Activated T-cell treated with anti-CD3 and anti-CD28 coated beads, Interleukin-2, amount 50 U/mL, for 1 hour (primary cell): ENCODE measurements at places on chromosomes 2 and 18.

- DNase-seq = no peak
Measured at GRCh38 chr18:13482618-13482945, 243.8 kb downstream of the FAM210A start.

GRCh38 chr2:171327043-171327496 lies 106.7 kb downstream of the METTL8 start:
- no peak for DNase-seq

DNA sequence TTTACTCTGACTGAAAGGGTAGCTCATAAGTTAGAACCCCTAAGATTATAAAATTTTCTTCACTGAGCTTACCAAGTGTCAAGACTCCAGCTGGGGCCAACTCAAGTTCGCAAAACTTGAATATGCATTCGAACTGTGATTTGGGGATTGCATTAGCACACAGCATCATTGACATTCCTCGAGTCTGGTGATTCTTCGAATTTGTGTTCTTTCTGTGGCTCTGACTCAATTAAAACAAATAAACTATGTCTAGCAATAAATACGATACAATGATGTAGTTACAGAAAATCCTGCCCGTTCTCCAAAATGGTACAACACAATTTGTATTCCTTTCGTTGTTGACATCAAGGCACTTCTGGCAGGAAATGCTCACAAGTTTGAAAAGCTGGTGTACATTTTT lies 11.1 kb downstream of the CCL20 start:
- DNase-seq = no peak

DNA sequence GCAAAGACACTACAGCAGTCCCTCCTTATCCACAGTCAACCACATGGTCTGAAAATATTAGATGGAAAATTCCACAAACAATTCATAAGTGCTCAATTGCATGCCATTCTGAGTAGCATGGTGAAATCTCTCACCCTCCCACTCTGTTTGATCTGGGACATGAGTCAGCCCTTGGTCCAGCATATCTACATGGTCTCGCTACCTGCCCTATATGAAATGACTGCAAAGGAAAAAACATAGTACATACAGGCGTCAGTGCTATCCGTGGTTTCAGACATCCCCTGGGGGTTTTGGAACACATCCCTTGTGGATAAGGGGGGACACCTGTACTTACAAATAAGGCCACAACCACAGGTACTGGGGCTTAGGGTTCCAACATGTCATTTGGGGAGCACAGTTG lies 73.7 kb downstream of the CABLES1 start:
- no peak for DNase-seq

- no peak for DNase-seq
Measured at GRCh38 chr2:44953499-44953883, 12.0 kb downstream of the SIX3 start.

- DNase-seq = no peak
Measured at GRCh38 chr2:155298001-155298400, 599.5 kb downstream of the KCNJ3 start.

DNA sequence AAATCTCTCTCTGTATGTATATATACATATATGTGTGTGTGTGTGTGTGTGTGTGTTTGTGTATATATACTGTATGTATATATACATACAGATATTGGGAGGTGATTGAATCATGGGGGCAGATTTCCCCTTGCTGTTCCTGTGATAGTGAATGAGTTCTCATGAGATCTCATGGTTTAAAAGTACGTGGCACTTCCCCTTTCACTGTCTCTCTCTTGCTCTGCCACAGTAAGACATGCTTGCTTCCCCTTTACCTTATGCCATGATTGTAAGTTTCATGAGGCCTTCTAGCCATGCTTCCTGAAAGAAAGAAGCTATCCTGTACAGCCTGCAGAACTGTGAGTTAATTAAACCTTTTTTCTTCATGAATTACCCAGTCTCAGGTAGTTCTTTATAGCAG lies 18.8 kb upstream of the CCDC195 start:
- DNase-seq = no peak

GRCh38 chr2:148614322-148615049 lies 30.1 kb upstream of the EPC2 start:
- no peak for DNase-seq

DNA sequence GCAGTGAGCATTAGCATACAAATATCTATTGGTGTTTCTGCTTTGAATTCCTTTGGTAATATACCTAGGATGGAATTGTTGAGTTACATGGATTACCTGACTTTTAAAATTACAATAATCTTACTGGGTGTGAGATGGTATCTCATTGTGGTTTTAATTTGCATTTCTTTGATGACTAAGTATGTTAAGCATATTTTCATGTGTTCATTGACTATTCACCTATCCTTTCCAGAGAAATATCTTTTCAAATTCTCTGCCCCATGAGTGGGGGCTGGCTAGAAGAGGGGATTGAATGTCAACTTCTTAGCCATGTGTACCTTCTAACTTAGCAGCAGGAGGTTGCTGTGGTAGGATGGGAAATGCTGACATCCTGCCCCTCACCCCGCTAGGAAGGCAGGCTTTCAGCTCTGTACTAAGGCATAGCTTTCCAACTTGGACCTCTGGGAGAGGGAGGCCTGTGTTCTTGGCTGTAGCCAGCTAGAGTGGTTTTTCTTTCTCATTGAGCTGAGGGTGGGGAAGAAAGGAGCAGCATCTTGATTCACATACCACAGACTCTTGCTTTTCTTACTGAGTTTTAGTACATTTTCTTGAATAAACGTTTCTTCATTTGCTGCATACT lies 63.3 kb upstream of the TTC27 start:
- DNase-seq = no peak

GRCh38 chr18:23099621-23100020 lies 35.7 kb upstream of the CABLES1 start:
- DNase-seq = no peak

DNA sequence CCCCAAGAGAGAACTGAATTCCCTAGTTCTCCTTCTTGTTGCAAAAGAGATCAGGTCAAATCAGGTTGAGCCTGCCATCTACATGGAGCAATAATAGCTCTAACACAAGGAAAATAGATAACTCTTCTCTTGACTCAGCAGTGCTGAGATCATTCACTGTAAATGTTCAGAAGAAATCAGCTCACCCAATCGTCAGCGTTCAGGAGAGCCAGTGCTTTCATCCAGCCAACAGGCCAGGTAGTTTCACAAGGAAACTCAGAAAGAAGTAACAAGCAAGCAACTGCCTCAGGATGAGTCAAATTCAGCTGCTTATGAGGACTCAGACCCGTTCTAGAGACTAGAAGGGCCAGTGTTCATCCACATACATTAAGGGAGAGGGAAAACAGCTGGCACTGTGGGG lies 5.9 kb downstream of the LMAN2L start:
- no peak for DNase-seq

DNA sequence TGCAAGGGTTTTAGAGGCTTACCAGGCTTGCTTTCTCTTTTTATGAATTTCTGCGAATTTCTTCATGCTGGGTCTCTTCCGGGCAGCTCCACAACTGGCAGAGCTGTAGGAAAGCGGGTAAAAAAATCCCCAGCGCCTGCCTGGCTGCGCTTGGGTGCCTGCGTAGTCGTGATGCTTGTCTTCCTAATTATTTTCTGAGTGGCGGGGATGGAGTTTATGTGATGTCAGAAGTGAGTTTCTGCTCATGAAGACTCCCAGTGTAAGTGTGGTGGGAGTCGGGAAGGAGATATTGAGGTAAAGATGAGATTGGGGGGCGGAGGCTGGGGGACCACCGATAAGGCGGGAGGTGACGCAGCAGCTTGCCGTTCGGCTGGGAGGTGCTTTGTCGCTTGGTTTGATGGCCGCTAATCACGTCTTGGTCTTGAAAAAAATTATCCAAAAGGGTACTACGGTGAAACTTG lies 229.8 kb downstream of the LDLRAD4 start:
- DNase-seq = peak; percentile 0

- no peak for DNase-seq
Measured at GRCh38 chr18:23460285-23461273, 7.5 kb downstream of the RIOK3 start.

- no peak for DNase-seq
Measured at GRCh38 chr2:197498235-197498936, 1.3 kb downstream of the HSPD1 start.

DNA sequence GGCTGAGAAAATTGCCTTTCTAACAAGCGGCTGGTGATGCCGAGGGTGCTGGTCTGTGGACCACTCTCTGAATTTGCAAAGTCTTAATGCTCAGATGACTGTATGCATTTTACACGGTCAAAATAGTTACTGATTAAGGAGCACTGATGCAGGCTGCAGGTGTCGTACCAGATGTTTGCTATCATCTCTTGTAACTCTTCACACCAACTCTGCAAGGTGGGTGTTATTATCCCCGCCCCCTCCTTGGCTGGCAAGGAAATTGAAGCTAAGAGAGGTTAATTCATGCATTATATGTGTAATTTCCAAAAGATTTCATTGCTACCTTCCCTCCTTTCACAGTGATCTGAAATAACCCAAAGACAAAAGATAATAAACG lies 13.0 kb upstream of the LBH start:
- DNase-seq = no peak

GRCh38 chr2:182824056-182824766 lies 42.2 kb downstream of the FRZB start:
- no peak for DNase-seq

GRCh38 chr18:38444971-38445803 lies 879.6 kb upstream of the CELF4 start:
- DNase-seq = no peak

DNA sequence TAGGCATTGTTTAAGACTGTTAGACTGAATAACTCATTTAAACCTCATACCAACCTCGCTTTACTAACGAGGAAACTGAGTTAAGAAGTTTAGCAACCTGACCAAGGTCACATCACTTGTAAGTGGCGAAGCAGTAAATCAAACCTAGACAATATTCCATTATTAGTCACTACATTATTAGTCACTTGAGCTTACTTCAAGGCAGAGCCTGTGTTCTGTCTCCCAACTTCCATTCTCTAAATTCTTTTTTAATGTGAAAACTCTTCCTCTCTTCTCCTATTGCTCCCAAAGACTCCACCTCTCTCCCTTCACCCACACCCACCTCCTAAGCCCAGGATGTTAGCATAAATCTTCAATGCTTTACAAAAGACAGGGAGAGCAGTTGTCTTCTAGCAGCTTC lies 156.5 kb downstream of the ARL6IP6 start:
- DNase-seq = no peak

DNA sequence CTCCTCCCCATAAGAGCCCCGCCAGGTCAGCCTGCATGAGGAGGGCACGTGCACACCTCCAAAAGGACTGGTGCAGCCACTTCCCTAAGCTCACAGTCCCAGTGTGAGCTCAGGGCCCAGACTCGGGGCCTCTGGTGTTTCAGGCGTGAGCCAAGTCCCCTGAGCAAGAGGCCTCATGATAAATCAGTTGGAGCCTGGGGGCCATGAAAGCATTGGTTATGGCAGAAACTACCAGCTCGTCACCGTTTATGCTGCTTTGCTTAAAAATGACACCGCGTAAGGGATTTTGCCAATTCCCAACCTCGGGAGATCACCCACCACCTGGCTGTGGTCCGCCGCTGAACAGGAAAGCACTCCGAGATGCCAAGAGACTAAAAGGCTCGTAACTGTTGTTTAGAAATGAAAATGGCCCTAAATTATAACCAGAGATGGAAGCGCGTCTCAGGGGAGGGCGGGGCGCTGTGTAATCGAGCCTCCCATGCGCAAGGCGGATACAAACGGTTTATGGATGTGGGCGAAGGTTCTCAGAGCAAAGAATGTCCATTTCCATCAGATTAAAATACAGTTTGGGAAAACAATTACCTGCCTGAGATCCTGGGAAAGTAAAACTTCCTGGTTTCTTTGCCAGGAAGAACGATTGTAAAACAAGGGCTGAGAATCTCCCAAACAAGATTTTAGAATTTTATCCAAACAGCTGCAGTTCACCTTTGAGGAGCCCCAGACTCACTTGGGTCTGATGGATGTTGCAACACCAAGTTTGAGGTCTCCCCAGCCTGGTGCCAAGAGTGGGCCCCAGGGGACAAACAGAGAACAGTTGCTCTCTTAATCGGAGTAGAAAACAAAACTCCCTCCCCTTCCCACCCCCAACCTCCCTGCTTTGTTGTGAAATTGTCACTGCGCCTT lies 141.4 kb downstream of the BCL2 start:
- DNase-seq = no peak

- DNase-seq = no peak
Measured at GRCh38 chr2:109479804-109480203, 134.0 kb downstream of the SEPTIN10 start.

DNA sequence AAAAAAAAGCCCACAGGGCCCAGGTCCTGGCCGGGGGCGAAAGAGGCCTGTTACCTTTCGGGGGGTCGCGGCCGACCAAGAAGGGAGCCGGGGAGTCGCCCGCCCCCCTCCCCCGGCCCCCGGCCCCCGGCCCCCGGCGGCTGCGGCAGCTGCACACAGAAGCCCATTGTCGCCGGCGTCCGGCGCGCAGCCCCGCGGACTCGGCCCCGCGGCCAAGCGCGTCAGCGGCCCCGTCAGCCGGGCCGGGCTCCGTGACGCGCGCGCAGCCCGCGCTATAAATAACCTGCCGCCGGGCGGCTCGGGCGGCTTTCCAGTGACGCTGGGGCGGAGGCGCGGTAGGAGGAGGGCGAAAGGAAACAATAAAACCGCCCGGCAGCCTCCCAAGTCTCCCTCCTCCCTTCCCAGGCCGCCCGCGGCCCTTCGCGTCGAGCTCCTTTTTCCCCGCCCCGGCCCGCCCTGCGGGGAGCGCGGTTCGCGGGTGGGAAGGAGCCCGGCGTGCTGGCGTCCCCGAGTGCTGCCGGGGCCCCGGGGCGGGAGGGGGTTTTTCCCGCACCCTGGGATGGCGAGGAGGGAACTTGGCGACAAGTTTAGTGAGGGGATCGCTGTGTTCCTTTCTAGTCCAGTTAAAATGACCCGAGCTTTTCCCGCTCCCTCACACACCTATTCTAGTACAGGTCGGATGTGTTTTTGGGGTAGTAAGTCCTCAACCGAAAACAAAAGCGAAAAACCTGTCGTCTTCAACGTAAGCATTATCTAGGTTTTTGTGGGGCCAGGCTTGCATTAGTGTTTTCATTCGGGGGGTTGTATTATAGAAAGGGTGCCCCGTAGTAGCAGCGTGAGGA lies 10.0 kb upstream of the NR4A2 start:
- DNase-seq = peak; percentile 94

- DNase-seq = no peak
Measured at GRCh38 chr2:101809698-101810097, 112.2 kb downstream of the MAP4K4 start.

- no peak for DNase-seq
Measured at GRCh38 chr2:84799772-84800171, 81.1 kb downstream of the TRABD2A start.

- no peak for DNase-seq
Measured at GRCh38 chr2:217972490-217972889, 30.3 kb downstream of the TNS1 start.

GRCh38 chr2:169808221-169808620 lies 9.6 kb downstream of the SSB start:
- DNase-seq = no peak

DNA sequence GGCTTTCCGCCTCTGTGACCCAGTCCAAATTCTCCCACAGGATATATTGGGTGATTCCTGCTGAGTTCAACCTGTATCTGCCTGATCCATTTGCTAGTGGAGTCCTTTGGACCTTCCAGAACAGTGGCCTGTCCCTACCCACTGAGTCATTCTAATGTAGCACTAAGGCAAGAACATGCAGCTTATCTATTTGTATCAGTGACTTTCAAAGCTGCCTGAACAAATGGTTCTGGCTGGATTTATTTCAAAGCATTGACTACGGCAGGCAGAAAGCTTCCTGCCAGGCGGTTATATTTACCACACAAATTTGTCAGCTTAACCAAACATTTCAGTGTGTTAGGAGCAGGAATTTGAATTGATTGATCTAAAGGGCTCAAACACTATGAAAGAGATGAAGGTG lies 613.4 kb downstream of the DCC start:
- DNase-seq = no peak
